ENCODE measurements at places on chromosomes 4 and X.

DNA sequence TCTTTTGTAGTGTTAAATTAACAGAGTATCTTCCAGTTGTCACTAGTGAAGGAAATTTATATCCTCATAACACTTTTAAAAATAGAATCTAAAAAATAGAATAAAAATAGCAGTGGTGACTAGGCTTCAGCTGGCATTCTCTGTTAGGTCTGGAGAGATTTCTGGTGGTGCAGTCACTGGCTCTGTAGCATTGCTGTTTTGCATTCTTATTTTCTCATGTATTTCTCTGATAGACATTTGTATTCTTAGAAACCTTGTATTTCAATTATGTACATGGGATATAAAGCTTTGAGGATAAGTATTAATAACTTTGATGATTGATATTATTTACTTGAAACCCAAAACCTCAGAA, 87.6 kb downstream of the TMEM131L start:
- DNase-seq = no peak

GRCh38 chr4:173288698-173289352, 45.3 kb downstream of the HMGB2 start:
- no peak for DNase-seq

- DNase-seq = no peak
Measured at GRCh38 chrX:115535844-115536243, 25.1 kb upstream of the PLS3 start.

DNA sequence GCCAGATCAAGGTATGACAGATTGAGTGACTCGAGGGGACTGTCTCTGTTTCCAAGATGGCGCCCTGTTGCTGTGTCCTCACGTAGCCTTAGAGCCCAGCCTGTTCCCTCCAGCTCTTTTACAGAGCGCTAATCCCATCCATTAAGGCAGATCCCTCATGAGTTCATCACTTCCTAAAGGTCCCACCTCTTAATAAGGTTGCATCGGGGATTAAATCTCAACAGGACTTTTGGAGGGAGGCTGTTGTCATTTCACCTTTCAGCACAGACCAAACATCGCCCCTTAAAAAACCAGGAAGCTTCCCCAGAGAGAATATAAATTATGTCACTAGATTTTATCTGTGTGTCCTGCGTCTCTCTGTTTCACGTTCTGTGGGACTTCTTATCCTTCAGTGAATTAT, 32.6 kb upstream of the DHRSX start:
- DNase-seq = no peak

- no peak for DNase-seq
Measured at GRCh38 chr4:188688956-188689355, 549.7 kb downstream of the TRIML1 start.

- no peak for DNase-seq
Measured at GRCh38 chr4:184217634-184218033, at the start of gene ENPP6. ENPP6 (minus strand) TSS chr4:184217873; CDS start chr4:184217819, 54 bp downstream.

GRCh38 chrX:106906361-106906760, 3.2 kb upstream of the RIPPLY1 start:
- no peak for DNase-seq

DNA sequence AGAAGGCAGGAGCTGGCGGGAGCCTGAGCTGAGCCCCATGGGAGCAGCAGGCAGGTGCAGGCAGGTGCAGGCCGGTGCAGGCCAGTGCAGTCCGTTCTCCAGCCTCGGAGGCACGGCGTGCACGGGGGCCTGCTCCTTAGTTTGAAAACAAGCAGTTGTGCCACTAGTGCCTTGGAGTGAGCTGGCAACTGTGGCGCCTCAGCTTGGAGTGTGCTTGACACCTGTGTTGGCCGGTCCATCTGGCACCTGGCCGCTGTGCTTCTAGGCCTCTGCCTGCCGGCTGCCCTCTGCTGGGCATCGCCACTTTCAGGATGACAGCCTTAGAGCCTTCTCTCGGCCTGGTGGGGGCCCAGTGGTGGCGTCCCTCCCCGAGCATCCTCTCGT, 47.9 kb downstream of the RGS12 start:
- DNase-seq = no peak

- DNase-seq = no peak
Measured at GRCh38 chr4:111761531-111761930, 383.7 kb upstream of the FAM241A start.

DNA sequence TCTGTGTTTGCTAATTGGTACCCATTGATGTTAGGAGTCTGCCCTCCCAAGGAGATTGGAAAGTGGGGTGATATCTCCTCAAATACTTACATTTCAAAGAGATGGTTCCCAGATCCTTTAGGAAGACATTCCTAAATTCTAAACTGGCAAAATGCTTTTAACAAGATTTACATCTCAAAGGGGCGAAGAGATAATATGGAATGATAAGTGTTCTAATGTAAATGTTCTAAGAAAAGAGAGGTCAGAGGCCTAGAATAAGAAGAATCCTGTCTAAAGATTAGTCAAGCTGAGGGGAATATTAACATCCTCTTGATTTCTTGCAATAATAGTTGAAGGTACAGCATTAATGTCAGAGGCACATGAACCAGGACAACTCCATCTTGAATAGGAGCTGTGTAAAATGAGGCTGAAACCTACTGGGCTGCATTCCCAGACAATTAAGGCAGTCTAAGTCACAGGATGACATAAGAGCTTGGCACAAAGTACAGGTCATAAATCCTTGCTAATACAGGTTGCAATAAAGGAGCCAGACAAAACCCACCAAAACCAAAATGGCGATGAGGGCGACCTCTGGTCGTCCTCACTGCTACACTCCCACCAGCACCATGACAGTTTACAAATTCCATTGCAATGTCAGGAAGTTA, 2248.1 kb downstream of the ARAP2 start:
- no peak for DNase-seq

DNA sequence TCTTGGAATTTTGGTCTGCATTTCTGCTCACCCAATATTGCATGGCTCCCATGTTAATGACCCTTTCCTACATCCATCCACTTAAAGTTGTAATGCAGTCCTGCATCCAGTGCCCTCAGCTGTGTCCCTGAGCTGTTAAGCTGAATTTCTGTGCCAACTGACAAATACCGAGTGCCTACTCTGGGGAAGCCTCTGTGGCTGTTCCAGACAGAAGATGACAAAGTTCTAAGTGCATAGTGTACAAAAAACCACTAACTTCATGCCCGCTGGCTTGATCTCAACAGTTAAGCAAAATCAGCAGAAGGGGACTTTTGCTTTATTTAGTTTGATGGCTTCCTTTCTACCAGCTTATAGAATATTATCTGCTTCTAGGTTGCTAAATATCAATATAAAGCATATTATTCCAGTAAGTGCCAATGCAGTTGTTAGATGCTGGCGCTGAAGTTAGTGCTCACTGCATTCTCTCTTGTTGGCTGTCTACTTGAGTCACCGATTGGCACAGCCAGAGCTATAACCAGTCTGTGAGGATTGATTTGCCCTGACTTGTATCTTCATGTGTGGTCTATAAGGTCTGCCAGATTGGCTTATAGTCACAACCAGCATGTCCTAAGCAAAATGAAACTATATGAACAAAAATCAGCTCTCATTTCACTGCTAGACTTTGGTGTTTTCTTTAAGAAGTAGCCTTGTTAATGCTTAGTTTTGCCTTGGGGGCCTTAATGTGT, 98.9 kb downstream of the KLHL8 start:
- DNase-seq = no peak

- DNase-seq = no peak
Measured at GRCh38 chrX:110132450-110133114, 129.7 kb downstream of the TMEM164 start.

DNA sequence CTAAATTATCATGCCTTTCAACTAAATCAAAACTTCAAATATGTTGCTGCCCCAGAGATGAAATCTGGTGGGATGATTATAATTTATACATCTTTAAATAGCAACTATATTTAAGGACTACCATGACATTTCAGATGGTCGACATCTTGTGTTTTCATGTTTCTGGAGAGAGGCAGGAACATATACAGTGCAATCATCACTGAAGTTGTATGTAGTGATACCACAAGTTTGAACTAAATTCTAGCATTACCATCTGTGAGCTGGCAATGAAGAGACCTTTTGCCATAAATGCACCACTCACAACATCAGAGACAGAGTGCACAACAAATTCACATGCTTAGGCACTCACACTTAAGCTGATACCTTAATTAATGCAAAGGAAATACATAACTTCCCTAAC, 196.4 kb upstream of the GPC4 start:
- DNase-seq = no peak

- DNase-seq = no peak
Measured at GRCh38 chrX:124211312-124211942, 121.0 kb upstream of the TEX13D start.

- DNase-seq = no peak
Measured at GRCh38 chr4:94131212-94131611, 76.5 kb upstream of the SMARCAD1 start.

DNA sequence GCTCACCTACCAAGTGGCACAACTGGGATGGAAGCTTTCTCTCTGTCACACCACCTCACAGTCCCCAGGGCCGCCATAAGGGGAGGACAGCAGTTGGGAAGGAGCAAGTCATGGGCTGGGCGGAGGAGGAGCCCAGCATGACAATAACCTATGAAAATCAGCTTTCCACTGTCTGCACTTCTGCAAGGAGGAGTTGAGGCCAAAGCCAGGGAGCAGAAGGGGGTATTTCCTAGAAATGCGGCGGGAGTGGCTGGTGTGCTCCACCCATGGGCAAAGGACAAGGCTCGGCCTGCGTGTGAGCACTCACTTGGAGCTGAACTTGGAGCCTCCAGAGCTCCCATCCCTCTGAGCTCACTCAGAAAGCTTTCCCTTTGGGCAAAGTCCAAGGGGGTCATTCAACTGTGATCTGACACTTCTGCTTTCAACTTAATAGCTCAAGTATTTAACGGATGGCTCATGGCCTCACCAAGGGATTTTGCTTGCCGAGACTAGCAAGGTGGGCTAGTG, 18.5 kb downstream of the APLN start:
- DNase-seq = no peak

- no peak for DNase-seq
Measured at GRCh38 chr4:101253121-101253520, 94.2 kb downstream of the PPP3CA start.

DNA sequence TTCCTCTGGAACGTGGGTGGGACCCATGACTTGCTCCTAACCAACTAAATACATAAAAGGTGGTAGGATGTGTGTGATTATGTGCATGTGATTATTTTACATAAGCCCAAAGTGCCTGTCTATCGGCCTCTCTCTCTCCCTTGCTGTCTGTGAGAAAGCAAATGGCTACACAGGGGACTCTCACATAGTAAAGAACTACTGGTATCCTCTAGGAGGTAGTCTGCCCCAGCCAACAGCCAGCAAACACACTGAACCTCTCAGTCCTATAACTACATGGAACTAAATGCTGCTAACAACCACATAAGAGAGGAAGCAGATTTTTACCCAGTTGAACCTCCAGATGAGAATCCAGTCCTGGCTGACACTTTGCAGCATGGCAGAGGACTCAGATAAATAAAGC, 1249.4 kb downstream of the ADGRL3 start:
- no peak for DNase-seq

DNA sequence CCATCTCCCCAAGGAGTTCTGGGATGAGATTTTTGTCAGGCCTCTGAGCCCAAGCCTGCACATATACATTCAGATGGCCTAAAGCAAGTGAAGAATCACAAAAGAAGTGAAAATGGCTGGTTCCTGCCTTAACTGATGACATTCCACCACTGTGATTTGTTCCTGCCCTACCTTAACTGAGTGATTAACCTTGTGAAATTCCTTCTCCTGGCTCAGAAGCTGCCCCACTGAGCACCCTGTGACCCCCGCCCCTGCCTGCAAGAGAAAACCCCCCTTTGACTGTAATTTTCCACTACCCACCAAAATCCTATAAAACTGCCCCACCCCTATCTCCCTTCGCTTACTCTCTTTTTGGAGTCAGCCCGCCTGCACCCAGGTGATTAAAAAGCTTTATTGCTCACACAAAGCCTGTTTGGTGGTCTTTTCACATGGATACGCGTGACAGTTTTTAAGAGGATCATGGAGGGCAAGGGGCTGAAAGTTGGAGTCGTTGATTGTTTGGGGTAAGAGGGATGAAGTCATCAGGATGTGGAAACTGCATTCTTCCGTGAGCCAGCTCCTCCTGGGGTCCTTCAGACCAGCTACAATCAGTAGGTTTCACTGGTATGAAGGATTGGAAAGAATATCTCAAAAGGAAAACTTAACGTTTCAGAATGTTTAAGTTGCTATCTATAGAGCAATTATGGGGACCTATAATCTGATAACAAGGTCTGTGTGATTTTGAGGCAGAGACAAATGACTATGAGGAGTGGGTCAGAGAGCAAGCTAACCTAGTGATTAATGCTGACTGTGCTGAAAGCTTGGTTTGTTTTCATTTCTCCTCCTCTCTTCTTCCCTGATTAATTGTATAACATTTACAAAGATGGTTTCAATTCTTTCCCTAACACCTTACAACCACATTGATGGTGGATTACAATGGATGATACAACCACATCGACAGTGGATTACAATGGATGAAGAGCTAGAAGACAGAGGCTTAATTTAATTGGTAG, 28.6 kb upstream of the MAGEA11 start:
- no peak for DNase-seq

- DNase-seq = no peak
Measured at GRCh38 chr4:56656346-56656643, 24.8 kb downstream of the HOPX start.

DNA sequence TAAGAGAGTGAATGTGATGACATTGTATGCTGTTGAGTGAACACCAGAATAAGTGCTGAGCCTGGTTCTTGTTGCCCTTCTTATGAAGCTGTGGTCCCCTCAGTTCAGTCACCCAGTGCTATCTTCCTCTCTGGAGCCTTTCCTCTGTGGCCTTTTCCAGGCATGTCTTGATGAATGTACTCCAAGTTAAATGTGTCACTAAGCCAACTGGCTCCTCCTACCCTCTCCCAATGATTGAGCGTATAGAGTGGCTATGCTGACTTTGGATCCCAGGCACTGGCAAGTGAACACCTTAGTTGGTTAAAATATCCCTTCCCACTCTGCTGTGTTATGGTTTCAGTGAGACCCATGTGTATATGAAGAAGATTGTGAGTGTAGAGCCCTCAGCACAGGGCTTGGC, 134.1 kb upstream of the MAMLD1 start:
- no peak for DNase-seq

- no peak for DNase-seq
Measured at GRCh38 chr4:93756101-93756500, 72.5 kb upstream of the ATOH1 start.

GRCh38 chrX:15416133-15416993, 32.1 kb upstream of the VEGFD start:
- DNase-seq = no peak

- peak; percentile 11 for DNase-seq
Measured at GRCh38 chr4:63717384-63717783, 691.9 kb downstream of the TECRL start.

DNA sequence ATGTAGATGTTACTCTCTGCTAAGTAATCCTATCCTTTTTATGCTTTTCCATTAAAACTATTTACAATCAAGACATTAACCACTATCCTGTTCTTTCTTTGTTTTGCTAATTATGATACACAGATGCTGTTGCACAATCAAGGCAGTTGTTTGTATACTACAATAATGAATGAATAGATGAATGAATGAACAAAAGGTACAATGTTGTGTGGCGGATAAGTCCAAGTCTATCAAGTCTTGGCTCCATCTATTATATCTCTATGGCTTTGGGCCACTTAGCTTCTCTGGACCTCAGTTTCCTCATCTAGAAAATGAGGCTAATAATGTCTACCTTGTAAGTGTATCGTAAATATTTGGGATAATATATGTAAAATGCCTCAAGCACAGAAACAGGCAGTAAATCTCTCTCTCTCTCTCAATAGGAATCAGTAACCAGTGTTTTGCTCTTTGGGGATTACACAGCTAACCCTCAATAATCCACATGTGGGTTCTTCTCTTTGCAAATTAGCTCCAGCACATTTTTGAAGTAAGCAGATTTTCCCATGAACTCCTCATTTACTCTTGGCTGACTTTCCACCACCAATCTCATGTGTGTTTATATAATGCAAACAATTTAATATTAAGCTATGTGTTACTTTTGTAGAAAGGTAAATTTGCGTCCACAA, 27.8 kb upstream of the TSPAN5 start:
- no peak for DNase-seq

Measured in forelimb muscle (tissue), 1 donor.